ENCODE measurements at places on chromosomes 13 and 19. TPM values are rescaled to one million over a fixed set of nuclear protein-coding genes. Genes with fewer than 3 reads are reported as not detected.

The KIR2DL1 gene
- total RNA-seq: not detected

The FBN3 gene
- not detected for total RNA-seq

The CEACAM3 gene
- total RNA-seq: not detected

The PPP5C gene
- 34.8 TPM for total RNA-seq

The SLC10A2 gene
- total RNA-seq: not detected

The GJA3 gene
- under 0.01 TPM for total RNA-seq

The C5AR2 gene
- total RNA-seq: 2.5 TPM

The CA11 gene
- 1.8 TPM for total RNA-seq

The CYP2A7 gene
- not detected for total RNA-seq

The CGB1 gene
- 0.29 TPM for total RNA-seq

The FPR3 gene
- 1.1 TPM for total RNA-seq

The PIN1 gene
- 53.9 TPM for total RNA-seq

The IGFL1 gene
- total RNA-seq: not detected

The SLC35E1 gene
- total RNA-seq: 41.5 TPM

The LMTK3 gene
- total RNA-seq: not detected

The ZNF563 gene
- 4.4 TPM for total RNA-seq

The TSPAN16 gene
- total RNA-seq: not detected

The KCNN4 gene
- total RNA-seq: 6.5 TPM

The APC2 gene
- 0.29 TPM for total RNA-seq

The MEDAG gene
- 46.7 TPM for total RNA-seq

The TBXA2R gene
- total RNA-seq: 1.5 TPM

The ADGRE3 gene
- total RNA-seq: not detected

The PPP1R13L gene
- 8.5 TPM for total RNA-seq

The VSTM1 gene
- not detected for total RNA-seq

The CGB3 gene
- total RNA-seq: not detected

The SRRM5 gene
- not detected for total RNA-seq

The MED26 gene
- 6.5 TPM for total RNA-seq

The SIGLEC12 gene
- total RNA-seq: under 0.01 TPM

The LAIR1 gene
- total RNA-seq: 0.29 TPM

The PEX11G gene
- total RNA-seq: 2.9 TPM
